ENCODE measurements at places on chromosomes 13 and 19.

- no peak for DNase-seq
Measured at GRCh38 chr19:41612483-41612882, 14.4 kb downstream of the CEACAM4 start.

- DNase-seq: no peak
Measured at GRCh38 chr19:10292789-10293636, 3.3 kb downstream of the ICAM5 start.

GRCh38 chr13:99231721-99232120, 26.5 kb downstream of the GPR18 start:
- DNase-seq: no peak

GRCh38 chr19:11321191-11322126, 18.0 kb downstream of the RAB3D start:
- DNase-seq: no peak

- no peak for DNase-seq
Measured at GRCh38 chr13:112067116-112067741, at the start of gene SOX1. Gene SOX1 (plus strand): TSS chr13:112067149. CDS start chr13:112067659, 510 bp downstream.

DNA sequence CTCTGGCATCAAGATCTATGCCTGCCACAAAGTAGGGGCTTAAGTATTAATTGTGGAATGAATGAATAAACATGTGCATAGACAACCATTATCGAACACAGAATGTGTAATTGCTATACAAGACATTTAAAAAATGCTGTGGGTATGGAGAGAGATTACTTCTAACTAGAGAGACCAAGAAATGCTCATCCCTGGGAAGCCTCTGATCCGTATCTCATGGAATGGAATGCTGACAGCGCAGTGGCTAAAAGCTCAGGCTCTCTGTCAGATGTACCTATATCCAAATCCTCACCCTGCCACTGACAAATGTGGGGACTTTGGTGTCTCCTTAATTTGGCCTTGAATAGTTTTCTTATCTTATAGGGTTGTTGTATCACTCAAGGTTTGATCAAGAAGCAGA, 22.7 kb upstream of the MBNL2 start:
- no peak for DNase-seq

DNA sequence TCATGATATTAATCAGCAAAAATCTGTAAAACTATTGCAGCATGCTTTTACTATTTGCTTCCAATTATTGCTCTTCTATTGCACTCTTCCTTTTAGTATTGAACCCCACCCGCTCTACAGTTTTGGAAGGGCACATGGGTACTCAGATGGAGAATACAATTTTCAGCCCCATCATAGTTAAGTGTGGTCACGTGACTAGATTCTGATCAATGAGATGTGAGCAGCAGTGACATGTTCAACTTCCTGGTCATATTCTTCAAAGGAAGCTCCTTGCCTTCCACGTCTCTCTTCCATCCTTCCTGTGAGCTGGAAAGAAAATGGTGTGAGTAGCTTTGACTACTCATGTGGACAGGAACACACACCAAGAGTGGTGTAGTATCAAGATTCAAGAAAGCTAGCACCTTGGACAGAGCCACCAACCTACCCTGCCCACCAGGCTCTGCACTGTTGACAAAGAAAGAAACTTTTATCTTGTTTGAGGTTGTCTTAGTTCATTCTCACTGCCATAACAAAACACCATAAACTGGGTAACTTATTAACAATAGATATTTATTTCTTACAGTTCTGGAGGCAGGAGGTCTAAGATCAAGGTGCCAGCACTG, 3.8 kb upstream of the FGF14 start:
- no peak for DNase-seq

- DNase-seq: no peak
Measured at GRCh38 chr13:97225533-97225932, 3.4 kb downstream of the MBNL2 start.

DNA sequence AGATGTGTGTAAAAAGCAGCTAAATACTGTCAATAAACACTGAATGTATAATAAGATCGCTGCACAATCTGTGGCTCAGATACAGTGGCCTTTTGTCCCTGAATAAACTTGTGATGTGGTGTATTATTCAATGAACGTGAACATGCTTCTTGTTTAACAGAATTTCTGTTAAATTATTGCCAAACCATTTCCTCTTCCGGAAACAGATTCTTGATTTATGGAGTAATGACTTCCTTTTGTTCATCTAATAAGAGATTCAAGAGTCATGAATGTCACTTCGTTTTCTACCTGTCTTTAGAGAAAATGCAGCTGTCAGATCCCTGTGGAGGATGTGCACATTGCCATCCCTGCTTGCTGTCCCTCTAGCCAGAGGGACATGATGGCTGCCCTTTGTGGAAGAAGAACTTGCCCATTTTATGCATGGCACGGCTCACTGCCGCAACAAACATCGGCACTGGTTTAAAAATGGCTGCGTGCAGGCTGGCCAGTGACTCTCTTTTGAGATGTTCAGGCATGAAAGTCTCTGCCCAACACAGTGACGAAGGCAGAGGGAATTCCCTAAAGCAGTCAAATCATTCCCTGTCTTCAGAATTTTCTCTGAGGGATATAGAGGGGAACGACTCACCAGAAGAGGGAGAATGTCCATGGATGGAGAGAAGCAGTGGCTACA, 3.1 kb upstream of the TNFSF13B start:
- no peak for DNase-seq

- DNase-seq: no peak
Measured at GRCh38 chr13:71672512-71672911, 194.5 kb downstream of the DACH1 start.

DNA sequence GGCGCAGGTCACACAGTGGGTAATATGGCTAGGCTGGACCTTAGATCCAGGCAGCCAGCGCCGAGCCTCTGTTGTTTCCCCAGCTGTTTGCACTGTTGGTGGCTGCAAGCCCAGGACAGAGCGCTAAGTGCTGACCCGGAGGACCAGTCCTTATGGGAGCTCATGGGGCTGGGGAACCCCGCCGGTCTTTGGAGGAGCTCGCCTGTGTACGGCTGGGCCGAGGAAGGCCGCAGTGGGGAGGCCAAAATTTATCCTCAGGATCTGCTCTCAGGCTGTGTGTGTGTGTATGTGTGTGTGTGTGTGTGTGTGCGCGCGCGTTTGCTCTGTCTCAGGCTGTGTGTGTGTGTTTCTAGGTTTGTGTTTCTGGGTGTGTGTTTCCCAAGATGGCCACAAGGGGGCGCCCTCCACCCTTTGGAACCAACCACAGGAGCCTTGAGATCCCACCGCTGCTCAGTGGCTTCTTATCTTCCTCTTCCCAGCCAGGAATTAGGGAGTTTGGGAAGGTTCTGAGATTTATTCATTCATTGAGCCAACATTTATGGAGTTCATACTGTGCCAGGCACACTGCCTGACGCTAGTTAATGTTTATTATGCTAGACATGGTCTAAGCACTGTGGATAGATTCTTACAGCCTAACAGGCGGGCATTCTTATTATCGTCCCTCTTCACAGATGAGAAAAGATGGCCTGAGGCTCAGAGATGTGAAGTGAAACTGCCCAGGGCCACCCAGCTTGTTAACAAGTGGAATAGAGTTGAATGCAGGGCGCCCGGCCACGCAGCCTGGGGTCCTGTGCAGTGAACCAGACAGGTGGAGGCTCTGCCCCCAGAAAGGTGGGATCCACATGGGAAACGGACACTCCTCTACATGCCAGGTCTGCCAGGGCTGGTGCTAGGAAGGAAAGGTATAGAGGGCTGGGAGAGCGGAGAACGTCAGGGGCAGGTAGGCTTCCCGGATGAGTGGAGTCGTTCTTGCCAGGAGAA, 13.0 kb downstream of the PGLYRP1 start:
- DNase-seq: no peak

DNA sequence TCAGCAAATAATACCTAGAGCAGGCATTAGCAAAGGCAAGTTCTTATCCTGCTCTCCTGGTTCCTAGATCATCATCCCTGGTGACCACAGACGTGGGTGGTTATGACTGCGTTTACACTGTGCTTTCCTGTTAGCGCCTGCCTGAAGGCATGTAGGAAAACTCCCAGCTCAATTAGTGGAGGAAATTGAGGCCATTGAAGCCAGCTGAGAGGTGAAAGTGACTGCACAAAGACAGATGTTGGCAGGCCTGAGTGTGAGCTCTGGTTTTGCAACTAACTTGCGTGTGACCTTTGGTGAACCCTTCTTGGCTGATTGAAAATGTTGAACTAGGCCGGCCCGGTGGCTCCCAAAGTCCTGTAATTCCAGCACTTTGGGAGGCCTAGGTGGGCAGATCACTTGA, 17.5 kb upstream of the NWD1 start:
- DNase-seq: no peak

GRCh38 chr13:98775844-98776598, 23.5 kb upstream of the SLC15A1 start:
- DNase-seq: no peak

DNA sequence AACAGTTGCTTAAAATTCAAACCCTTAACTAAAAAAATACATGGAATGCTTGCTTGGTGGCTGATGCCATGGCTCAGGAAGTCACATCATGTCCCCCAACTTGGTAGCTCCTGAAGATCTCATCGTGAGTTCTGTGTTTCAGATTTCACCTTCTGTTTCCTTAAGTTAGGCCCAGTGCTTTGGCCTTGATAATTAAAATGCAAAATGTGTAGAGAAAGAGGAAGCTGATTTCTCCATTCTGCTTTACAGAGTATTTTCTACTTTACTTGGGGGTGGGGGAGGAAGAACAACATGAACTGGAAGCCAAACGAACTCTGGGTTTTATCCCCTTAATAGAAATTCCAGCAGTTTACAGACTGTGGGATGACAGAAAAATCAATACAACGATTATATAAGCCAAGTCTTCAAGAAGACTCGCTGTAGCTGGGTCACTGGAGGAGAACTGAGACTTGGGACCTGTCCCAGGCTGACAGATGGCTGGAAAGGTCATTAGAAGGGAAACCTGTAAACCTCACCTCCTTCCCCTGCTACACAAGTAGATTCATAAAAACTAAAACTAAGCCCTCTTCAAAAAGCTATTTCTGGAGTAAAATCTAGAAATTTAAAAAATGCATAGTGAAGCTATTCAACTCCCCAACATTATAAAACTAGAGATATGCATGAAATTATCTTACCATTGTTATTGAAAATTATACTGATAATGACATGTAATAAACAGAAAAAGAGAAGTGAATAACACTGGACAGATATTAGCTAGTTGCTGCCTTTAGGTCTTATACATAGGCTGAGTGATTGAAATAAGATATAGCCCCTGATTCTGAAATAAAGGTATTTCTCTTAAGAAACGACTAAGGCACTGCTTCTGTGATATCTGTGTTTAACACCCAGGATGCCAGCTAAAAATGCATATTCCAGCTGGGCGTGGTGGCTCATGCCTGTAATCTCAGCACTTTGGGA, 22.1 kb upstream of the GGACT start:
- DNase-seq: no peak

DNA sequence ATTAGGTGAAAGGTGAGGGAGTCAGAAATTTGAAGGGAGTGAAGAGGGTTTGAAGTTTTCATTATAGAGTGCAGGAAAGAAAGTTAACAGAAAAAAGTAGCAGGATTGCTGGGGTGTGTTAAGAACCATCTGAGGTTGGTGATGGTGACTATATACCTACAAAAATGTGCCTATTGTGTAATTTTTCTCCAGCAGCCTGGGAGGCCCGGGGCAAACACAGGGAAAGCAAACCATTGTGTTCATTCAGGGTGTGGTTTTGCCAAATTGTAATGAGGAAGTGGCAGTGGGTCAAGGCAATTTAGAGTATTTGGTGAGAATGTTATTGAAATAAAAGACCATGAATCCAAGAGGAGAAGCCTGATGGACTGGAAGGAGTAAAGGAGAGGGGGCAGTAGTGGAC, 8.2 kb upstream of the SUCLA2 start:
- no peak for DNase-seq

- no peak for DNase-seq
Measured at GRCh38 chr13:29504691-29505090, 90.8 kb downstream of the SLC7A1 start.

Data from thoracic aorta (tissue), 2 donors.